ENCODE measurements at places on chromosomes 3 and 15.

GRCh38 chr3:134627831-134628230, 23.0 kb downstream of the KY start:
- peak; percentile 67 for DNase-seq

DNA sequence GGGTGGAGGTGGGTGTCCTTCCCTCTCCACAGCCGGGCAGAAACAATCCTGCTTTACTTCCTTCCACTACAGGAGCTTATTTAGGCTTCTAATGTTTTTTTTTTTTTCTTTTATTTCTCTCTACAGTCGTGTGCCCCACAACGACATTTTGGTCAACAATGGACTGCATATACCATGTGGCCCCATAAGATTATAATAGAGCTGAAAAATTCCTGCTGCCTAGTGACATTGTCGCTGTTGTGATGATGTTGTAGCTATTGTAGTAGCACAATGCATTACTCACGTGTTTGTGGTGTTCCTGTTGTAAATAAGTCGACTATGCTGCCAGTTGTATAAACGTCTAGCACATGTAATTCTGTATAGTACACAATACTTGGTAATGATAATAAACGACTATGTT, 153.7 kb downstream of the IL20RB start:
- DNase-seq: no peak

- no peak for DNase-seq
Measured at GRCh38 chr15:99114511-99115299, 9.8 kb downstream of the SYNM start.

DNA sequence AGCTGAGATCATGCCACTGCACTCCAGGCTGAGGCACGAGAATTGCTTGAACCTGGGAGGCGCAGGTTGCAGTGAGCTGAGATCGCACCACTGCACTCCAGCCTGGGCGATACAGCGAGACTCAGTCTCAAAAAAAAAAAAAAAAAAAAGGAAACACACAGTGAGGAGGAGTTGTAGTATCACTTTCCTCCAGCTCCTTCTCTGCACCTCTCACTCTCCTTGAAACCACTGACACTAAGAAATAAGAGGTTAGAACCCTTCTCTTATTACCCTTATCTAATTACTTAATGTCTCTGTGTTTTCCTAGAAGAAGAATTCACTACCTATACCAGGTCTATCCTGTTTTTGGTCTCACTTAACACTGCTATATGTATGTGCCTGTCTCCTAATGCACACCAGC, 31.7 kb downstream of the RAB27A start:
- no peak for DNase-seq

DNA sequence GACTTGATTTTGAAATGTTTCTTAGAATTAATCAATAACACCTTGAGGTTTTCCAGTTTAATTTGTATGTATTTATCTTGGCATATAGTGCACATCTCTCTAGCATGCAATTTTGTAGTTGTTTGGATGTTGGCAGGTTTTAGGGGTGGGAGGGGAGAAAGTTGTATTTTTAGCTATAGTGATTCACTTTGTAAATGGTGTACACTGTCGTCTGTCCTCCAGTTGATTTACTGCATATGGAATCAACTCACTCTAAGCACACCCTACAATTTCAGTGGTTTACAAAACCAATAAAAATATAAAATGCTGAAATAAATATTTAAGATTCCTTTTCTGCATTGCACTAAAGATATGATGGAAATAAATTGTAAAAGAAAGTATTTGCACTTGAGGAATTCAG, 199.1 kb downstream of the CDIN1 start:
- DNase-seq: no peak

DNA sequence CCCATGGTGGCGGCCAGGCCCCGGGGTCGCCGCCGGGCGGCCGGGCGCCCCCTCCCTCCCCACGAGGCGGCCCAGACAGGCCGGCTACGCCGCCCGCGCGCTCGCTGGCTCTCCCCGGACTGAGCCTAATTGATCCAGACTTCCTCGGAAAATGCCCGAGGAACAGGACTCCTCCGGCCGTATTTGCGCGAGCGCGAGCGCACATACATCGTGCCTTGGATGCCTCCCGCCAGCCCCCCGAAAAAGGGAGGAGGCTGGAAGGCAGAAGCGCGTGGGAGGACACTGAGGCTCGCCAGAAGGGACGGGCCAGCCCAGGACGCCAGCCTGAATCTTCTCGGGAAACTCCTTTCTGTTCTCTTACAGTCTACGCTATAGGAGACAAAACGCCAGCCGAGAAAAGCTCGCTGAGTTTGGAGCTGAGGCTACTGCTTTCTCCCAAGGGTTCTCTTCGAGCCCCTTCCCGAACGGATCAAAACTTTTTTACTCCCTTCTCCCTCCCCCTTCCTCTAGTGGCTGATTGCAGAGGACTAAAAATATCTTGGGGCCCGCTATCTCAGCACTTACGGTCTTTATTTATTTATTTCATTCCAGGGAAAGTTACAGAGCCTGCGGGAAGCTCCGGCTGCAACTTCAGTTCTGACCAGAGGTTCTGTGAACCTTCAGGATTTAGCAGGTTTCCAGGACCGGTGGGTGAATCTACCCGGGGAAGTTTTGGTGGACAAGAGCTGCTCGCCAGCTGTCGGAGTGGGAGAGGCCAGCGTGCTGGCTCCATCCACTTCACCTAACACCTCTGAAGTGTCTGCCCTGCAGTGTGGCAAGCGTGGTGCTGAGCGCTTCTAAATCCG, at the start of gene PDZRN3:
Gene PDZRN3, minus strand, starts transcription at position 121 of the 845 bp plus-strand sequence.
- no peak for DNase-seq

DNA sequence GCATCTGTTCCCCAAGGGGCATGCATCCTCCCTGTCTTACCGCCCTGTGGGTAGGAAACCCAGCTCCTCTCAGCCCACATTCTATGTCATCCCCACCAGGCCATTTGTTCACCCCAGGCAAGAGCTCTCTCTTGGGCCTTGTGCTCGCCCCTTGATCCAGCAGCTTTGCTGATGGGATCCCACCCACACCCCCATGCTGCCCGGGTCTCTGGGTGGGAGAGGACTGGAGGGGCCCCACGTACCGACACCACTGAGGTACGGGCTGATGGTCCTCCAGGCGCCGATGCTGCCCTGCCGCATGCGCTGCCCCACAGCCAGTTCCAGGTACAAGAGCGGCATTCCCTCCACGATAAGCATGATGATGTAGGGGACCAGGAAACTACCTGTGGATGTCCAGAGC, 14.5 kb downstream of the SLC6A20 start:
- DNase-seq: no peak

GRCh38 chr3:186097663-186098451, 11.0 kb downstream of the ETV5 start:
- no peak for DNase-seq

All from AML-193 (cell line).